KG1 (cell line): ENCODE measurements at places on chromosomes 13 and 19.

GRCh38 chr19:511101-511851 lies 4.0 kb downstream of the TPGS1 start:
- peak; percentile 34 for DNase-seq

DNA sequence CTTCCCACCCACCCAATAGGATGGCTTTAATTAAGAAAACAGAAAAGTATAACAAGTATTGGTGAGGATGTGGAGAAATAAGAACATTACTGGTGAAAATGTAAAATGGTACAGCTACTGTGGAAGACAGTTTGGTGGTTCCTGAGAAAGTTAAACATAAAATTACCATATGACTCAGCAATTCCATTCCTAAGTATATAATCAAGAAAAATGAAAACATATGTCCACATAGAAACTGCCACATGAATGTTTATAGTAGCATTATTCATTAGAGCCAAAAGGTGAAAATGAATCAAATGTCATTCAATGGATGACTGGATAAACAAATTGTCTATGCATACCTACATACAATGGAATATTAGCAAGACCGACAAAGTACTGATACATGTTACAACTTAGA lies 16.9 kb downstream of the DZIP1 start:
- DNase-seq: no peak

DNA sequence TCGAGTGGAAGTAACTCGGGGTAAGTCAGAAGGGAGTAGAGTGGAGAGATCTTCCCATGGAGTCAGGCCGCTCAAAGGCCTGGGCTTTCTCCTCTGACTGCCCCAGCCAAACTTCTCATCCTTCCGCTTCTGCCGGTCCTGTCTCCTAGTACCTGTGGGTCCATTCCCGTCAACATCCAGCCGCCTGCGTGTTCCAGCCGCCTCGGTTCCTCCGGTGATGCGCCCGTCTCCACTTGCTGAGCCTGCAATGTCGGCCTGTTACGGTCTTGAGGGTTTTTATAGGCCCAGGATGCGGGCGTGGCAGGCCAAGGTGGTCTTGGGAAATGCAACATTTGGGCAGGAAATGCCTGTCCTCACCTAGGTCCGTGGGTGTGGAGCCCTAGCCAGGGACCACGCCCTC lies 38.3 kb downstream of the RASL11A start:
- no peak for DNase-seq

DNA sequence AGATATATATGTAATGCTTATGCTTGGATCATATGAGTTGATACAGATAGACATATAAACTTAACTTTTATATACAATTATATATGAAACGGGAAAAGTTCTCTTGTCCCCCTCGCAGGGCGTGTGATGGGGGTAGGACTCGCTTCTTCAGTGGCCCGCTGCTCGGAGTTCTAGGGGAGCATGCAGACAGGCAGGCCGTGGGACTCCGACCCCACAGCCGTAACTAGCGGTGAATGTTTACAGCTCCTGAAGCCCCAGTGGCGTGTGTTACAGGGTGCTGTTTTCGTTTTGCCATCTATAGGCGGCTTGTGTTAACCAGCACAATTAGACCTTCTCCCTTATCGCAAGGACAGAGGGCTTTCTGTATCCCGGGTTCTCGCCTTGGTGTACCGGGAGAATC lies 1899.8 kb downstream of the PCDH9 start:
- no peak for DNase-seq

DNA sequence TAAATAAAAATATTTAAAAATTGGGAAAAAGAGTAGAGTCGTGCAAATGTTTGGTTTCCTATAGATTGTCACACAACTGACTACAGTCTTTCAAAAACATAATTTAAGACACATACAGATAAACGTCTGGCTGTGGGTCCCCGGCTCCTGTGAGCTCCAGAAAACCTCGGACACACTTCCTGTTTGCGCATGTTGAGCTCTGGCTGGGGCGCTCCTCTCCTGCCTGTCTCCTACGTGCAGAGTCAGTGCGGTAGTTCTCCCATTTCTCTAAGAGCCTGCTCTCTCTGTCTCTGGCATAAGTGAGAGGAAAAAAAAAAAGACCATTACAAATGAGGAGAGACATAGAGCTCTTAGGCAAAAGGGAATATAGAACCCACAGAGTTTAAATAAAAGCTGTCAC lies 128.2 kb upstream of the OBI1 start:
- DNase-seq: no peak

GRCh38 chr19:46753420-46754155 lies 7.3 kb upstream of the STRN4 start:
- no peak for DNase-seq

GRCh38 chr19:8206147-8207087 lies 2.8 kb upstream of the CERS4 start:
- DNase-seq: no peak

GRCh38 chr13:83204886-83205285 lies 677.4 kb downstream of the SLITRK1 start:
- DNase-seq: no peak

DNA sequence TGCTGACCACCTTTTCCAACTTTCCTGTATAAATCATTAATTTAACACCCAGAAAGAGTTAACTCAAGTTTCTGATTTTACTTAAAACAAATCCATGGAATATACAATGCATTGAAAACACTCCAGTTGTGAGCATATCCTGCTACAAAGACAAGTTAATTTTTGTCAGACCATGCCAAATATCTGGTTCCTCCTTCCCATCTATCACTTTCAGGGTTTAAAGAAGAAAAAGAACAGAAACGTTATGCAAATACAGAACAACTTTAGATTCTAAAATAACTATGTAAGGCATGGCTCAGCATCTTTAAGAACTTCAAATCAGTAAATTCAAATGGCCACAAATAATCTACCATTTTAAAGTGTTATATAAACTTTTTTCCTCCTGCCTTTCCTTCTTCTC lies 14.9 kb downstream of the MRPS31 start:
- no peak for DNase-seq

GRCh38 chr19:3931041-3931440 lies 1.8 kb upstream of the NMRK2 start:
- DNase-seq: no peak

DNA sequence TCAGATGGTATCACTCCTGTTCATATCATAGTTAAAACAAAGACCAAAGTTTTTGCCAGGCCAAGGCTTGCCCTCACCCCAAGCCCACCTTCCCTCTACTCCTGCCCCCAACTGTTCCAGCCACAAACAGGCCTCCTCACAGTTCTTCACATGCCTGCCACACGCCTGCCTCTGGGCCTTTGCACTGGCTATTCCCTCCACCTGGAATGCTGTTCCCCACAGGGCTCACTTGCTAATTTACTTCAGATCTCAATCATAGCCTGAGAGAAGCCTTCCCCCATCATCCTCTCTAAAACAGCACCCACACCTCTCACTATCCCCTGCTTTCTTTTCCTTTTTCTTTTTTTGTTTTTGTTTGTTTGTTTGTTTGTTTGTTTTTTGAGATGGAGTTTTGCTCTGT lies 4.9 kb upstream of the AXL start:
- no peak for DNase-seq

GRCh38 chr19:38691938-38692457 lies 44.5 kb downstream of the ACTN4 start:
- no peak for DNase-seq

GRCh38 chr19:45496349-45496953 lies 396 bp downstream of the RTN2 start:
- no peak for DNase-seq
